Muscle of back (tissue), 13 donors: ENCODE measurements at places on chromosomes 5 and 9. TPM values are rescaled to one million over a fixed set of nuclear protein-coding genes. Genes with fewer than 3 reads are reported as not detected.

Gene PRDM9
- not detected for polyA plus RNA-seq

DNA sequence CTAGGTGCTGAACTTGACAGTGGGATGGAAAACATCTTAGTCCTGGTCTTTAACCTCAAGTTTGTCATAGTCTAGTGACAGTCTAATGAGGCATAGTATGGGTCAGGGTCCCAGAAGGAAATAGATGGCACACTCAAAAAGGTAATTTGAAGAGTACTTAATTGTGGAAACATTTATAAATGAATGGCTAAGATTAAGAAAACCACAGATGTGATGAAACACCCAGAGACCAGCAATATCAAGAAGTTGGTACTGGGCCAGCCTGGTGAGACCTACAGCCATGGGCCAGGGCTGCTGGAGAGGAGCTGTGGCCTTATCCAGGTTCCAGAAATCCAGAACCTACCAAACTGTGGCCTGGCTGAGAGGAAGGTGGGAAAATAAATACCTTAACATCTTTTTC, 93.5 kb upstream of the ATG10 start:
- DNase-seq: no peak

- no peak for DNase-seq
These were observed 3.4 kb upstream of the RNF183 start for GRCh38 chr9:113306566-113306965.

Gene CCNO
- polyA plus RNA-seq: 0.45 TPM

DNA sequence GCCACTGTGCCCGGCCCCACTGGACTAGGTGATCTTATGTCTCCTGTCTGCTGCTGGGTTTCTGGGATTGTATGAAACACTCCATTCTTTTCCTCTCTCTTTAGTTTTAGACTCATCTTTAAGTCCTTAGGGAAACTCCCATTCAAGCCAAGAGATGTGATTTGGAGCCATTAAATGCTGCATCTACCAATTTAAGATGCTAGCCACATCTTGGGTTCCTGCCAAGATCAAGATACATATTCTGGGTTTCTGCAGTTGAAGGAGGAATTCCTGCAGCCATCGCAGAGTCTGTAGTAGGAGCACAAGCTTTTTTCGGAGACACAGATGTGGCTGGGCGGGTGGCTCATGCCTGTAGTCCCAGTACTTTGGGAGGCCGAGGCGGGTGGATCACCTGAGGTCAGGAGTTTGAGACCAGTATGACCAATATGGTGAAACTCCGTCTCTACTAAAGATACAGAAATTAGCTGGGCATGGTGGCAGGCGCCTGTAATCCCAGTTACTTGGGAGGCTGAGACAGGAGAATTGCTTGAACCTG, 23.2 kb downstream of the STXBP1 start:
- DNase-seq: no peak

DNA sequence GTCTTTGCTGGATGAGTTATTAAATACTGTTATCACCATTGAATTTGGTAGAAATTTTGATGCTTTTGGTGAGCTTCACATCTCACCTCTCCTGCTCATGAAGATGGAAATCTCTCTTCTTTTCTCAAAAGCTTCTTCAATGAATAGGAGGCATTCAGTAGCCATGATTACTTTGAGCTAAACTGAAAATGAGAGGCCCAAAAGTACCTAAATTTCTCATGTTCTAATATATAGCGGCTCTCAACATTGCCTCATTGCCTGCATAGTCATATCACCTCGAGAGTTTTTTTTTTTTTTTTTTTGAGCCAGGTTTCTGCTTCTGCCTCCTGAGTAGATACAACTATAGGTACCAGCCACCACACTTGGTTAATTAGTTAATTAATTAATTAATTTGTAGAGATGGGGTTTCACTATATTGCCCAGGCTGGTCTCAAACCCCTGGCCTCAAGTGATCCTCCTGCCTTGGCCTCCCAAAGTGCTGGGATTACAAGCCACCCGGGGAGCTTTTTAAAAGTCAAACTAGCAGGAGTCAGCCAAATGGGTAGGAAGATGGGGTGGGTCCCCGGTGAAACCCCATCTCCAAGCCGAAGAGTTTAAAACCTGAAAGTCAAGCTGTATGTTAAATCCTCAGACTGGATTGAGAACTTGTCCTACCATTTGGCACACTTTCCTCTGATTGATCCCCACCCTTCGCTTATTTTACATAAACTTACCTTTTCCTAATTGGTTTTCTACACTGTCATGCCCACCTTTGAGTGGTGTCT, 169.0 kb downstream of the DOCK2 start:
- DNase-seq: no peak

- DNase-seq: no peak
These were observed 107.3 kb downstream of the ZDHHC21 start for GRCh38 chr9:14585730-14586473.

Gene NR2F1
- 5.5 TPM for polyA plus RNA-seq

Gene ELAVL2
- polyA plus RNA-seq: 1.1 TPM

GRCh38 chr5:67146574-67146973, 50.0 kb downstream of the CD180 start:
- peak; percentile 12 for DNase-seq

DNA sequence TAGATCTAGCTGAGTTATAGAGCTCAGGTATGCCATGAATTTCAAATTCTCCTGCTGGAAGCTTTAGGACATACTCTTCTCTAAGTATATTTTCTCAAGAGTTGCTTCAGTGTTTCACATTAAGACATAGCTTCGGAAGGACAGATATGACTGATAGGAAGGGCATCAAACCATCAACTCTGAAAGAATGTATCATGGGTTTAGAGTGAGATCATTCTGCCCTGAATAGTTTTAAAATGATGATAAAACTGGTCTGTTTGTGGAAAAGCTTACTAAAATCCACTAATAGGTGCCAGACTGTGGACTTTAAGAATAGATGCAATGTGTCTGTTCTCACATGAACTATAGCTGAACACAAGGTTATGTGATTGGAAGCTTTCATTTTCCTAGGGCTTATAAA, 8.4 kb downstream of the SPEF2 start:
- DNase-seq: peak; percentile 9

DNA sequence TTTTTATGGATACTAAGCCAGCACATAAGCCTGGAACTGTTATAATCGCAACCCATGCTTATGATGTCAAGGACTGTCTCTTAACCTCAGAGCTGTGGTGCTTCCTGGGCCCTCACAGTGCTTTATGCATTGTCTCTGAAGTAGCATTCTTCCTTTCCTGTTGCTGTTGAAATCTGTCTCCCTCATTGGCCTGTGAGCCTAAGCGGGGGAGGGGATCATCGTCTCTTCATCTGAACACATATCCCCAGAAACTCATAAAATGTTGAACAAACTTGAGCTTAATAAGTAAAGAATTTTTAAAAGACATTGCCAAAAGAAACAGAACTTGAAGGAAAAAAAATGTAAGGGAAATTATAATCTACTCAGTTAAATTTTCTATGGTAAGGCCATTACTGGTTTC, 80.3 kb downstream of the SGCD start:
- no peak for DNase-seq

GRCh38 chr9:37706290-37706689, 47.3 kb upstream of the TRMT10B start:
- DNase-seq: no peak

DNA sequence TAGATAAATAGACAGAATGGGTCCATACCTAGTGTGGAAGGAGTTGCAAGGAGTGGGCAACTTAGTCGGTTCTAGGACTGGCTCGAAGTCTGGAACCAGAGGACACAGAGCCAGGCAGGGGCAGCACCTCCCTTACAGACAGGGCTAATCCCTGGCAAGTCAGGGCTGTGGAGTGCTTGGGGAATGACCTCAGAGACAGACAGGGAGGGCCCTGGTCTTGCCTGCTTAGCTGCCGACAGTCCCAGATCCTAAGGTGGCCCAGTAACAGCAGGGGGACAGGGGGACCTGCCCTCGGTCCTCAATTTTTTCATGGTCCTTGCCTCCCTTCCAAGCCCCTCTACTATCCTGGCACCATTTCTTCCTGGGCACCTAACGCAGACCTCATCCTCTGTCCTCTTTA, 222.4 kb upstream of the TNC start:
- no peak for DNase-seq

Gene MZB1
- polyA plus RNA-seq: 0.55 TPM

GRCh38 chr5:27011274-27011673, 27.1 kb downstream of the CDH9 start:
- DNase-seq: no peak

Gene GFI1B
- 0.60 TPM for polyA plus RNA-seq

GRCh38 chr9:87184956-87185642, 237.8 kb upstream of the GAS1 start:
- DNase-seq: no peak

- no peak for DNase-seq
These were observed 103.1 kb downstream of the MTREX start for GRCh38 chr5:55410845-55411244.

GRCh38 chr9:85420750-85421149, 321.0 kb downstream of the AGTPBP1 start:
- no peak for DNase-seq

DNA sequence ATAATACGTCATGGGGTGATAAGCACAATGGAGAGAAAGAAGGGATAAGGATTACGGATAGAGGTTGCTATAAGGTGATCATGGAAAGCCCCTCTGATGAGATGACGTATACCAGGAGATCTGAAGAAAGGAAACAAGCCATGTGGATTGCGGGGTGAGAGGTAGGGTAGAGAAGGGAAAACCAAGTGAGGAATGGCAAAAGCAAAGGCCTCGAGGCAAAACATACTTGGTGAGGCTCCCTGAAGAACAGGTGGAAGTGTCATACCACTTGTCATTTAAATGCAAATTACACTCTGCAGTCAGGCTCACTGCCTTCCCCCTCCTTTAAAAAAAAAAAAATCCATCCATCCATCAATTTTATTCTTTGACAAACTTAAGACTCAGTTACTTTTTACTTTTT, 420.8 kb downstream of the RAB3C start:
- no peak for DNase-seq

DNA sequence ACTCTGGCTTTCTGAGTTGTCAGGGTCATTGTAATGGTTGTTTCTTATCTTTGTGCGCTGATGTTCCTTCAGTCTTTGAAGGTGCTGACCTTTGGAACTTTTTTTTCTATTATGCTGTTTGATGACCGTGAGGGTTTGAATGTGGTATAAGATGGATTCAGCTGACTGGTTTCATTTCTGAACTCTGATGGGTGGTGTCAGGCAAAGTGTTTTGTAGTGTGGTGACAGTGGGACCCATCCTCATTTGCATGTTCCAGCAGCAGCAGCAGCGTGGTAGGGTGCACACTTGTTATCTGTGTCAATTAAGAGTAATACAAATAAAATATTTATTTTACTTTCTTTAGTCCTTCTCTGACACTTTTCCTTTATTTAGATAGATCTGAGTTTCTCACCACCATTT, 227.7 kb upstream of the PRR16 start:
- DNase-seq: no peak

GRCh38 chr5:75558981-75559632, 47.4 kb downstream of the POLK start:
- no peak for DNase-seq

Gene CKMT2
- polyA plus RNA-seq: 64.3 TPM

GRCh38 chr5:135454946-135455345, 2.8 kb upstream of the TIFAB start:
- no peak for DNase-seq

Gene SLC34A1
- polyA plus RNA-seq: not detected

DNA sequence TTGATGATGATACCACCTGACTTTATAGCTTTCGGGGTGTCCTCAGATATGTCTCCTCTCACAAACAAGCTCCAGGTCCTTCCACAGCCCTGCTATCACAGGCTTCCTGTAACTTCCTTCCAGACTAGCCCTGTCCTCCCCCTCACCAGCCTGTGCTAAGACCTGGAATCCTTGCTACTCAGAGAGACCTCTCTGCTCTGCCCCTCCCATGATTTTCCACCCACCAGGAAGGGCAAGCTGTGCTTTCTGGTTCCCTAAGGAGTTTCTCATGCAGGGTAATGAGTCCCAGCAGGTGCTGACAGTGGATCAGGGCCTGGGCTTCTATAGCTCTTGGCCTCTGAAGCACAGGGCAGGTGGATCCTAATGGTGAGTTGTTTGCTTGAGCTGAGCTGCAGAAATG, 86.9 kb downstream of the AOPEP start:
- DNase-seq: no peak

GRCh38 chr5:168076561-168076991, 214.9 kb upstream of the WWC1 start:
- DNase-seq: no peak

Gene PCDHB11
- polyA plus RNA-seq: 3.0 TPM

DNA sequence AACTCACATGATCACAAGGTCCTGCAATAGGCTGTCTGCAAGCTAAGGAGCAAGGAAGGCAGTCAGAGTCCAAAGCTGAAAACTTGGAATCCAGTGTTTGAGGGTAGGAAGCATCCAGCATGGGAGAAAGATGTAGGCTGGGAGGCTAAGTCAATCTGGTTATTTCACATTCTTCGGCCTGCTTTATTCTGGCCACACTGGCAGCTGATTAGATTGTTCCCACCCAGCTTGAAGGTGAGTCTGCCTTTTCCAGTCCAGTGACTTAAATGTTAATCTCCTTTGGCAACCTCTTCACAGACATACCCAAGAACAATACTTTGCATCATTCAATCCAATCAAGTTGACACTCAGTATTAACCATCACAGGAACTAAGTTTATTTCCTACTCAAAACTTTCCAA, 453.4 kb downstream of the TLE4 start:
- no peak for DNase-seq

DNA sequence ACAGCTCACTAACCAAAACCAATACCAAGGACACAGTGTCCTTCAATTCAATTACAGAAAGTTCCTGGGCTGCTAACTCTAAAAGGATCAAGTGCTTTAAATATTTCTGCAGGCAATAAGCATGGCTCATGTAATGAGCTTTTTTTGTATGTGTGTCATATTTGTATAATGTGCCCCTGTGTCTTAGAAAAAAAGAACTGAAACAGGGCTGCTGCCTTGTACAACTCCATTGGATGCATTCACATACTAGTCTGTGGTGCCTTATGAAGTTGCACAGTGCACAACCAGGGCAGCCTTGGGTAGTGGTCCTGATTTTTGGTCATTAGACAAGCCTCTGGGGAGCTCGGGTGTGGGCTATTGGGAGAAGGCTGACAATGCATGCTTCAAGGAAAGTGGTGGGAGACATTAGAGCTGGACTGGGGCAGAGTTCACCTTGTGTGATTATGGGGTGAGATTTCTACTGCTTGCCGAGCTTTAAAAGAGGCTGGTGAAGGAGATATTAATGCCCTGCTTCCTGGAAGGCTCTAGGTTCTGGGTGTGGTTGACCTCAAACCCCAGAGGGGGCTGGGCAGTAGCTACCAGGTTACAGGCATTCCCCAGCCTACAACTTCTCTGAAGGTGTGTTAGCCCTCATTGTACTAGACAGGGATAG, 3.6 kb upstream of the CPEB4 start:
- no peak for DNase-seq

GRCh38 chr9:127525401-127526188, 74.3 kb downstream of the LRSAM1 start:
- DNase-seq: no peak

GRCh38 chr9:134454476-134454857, 128.2 kb downstream of the RXRA start:
- peak; percentile 55 for DNase-seq
